ENCODE measurements at places on chromosomes 7 and 10.

GRCh38 chr10:27673065-27673464 lies 72.6 kb downstream of the MKX start:
- no peak for DNase-seq

DNA sequence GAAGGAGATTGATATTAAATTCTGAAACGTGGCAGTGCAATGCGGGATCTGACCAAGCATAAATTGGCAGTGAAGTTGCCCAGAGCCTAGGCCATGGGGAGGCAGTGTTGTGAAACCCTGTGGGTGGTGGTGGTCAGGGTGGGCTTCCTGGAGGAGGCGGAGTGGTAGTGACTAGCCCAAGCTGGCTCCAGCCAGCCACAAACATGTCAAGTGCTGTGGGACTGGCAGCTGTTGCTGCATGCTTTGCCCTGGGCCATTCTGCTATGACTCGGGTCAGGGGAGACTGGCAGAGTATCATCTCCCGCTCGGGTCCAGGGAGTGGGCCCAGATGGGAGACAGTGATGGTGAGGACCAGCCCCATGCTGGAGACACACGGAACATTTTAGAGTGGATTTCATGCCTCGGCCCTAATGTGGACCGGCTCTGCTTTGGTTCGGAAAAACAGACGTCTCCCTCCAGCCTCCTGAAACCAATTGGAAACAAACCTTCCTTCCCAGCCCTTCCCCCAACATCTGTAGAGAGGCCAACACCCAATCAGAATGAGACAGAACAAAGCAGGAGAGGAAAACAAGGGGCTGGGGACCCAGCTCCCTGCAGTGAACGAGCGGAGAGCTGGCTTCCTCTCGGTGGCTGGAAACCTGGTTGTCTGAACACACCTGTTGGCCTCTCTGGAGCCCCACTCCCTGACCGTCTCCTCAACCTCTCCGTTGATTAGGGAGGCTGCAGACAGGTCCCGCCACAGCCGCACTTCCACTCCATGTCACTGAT lies 58.2 kb downstream of the TMEM270 start:
- no peak for DNase-seq

DNA sequence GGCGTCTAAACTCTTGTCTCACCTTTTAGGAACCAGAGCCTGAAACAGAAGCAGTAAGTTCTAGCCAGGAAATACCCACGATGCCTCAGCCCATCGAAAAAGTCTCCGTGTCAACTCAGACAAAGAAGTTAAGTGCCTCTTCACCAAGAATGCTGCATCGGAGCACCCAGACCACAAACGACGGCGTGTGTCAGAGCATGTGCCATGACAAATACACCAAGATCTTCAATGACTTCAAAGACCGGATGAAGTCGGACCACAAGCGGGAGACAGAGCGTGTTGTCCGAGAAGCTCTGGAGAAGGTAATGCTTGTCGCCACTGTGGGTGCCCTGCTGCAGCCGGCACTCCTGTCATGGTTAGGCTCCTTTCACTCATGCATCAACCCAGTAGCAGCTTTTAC lies 113.1 kb downstream of the ZMYND11 start:
- no peak for DNase-seq

DNA sequence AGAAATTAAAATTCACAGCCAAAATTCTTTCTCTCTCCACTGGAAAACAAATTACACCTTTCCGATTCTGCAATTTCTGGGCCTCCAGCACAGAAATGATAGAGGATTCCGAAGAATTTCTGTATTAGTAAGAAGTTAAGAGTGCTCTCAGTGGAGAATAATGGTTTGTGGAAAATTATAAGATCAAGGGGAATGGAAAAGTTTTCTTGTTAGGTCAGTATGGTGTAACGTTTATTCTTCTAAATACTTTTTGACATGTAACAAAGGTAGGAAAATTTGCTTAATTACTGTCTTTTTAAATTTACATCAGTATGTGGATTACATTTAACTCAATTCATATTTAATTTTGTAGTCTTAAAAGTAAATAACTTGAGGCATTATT lies 288.3 kb upstream of the NFE2L3 start:
- no peak for DNase-seq

- no peak for DNase-seq
Observed at GRCh38 chr10:81179805-81180452, 642.2 kb downstream of the SH2D4B start.

- DNase-seq = no peak
Observed at GRCh38 chr7:157183832-157184231, 45.1 kb downstream of the UBE3C start.

- DNase-seq = no peak
Observed at GRCh38 chr7:56092789-56093531, at the start of gene PHKG1. Gene PHKG1 (minus strand): TSS chr7:56092952. CDS start chr7:56088941, 4,011 bp downstream.

DNA sequence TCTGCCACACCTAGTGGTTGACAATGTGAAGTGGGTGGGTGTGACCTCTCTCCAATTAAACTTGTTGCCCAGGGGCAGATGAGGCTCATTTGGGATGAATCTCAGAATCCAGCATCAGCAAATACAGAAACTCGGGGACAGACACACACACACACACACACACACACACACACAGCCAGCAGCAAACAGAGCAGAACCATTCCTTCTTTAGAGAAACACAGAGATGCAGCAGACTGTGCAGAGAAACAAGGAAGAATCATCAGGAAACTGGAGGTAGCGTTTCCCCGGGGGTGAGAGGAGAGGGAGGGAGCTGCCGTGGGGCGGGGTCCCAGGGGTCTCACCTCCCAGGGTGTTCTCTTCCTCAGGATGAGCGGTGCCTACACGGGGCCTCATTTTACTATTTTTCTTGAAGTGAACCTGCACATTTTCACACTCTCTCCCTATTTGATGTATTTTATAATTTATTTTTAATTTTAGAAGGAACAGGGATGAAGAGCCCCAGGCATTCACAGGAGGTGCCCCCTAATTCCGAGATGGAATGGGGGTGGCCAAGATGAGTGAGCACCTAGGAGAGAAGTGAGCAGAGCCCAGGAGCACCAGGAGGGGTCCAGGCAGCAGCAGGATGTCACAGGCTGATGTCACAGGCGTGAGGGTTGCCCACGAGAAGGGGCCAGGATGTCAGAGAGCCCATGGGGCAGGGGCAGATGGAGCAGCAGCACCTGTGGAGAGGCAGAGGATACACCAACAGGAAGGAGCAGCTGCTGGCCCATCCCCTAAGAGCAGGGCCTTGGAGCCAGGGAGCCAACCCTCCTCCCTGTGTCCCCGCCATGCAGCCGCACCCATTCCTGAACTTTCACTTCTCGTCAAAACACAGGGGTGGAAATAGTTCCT lies 85.3 kb upstream of the PPP2R2D start:
- no peak for DNase-seq

DNA sequence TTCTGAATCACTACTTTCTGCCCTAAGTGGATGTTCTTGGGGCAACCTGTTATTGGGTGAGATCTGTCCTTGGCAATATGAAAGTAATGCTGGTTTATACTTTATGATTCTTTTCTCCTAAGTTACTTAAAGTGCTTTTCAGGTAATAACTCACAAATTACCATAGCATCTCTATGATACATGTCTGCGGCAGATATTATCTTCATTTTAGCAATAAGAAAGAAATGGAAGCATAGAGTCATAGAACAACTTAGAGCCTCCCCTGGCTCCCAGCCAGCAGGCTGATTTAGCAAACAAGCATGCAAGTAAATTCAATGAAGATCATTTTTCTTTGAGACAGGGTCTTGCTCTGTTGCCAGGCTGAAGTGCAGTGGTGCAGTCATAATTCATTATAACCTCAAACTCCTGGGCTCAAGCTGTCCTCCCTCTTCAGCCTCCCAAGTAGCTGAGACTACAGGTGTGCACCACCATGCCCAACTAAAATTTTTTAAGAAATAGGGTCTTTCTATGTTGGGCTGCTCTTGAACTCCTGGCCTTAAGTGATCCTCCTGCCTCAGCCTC lies 38.1 kb upstream of the GRM8 start:
- no peak for DNase-seq

DNA sequence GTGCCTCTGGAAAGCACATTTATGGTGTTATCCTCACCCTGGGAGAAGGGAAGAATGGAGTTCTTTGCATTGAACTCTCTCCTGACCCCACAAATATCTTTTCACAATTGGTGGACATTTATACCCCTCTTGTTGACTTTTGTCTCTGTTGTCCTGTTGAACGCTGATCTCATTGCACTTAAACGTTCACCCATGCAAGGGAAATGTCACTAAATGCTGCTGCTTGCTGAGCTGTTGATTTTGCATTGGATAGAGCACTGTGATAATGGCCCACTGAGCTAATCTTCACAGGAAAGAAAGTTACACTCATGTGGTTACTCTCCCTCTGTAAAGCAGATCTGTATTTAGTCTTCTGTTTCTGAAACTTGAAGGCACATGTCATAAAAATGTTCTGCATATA lies 133.4 kb downstream of the FZD1 start:
- DNase-seq = no peak

DNA sequence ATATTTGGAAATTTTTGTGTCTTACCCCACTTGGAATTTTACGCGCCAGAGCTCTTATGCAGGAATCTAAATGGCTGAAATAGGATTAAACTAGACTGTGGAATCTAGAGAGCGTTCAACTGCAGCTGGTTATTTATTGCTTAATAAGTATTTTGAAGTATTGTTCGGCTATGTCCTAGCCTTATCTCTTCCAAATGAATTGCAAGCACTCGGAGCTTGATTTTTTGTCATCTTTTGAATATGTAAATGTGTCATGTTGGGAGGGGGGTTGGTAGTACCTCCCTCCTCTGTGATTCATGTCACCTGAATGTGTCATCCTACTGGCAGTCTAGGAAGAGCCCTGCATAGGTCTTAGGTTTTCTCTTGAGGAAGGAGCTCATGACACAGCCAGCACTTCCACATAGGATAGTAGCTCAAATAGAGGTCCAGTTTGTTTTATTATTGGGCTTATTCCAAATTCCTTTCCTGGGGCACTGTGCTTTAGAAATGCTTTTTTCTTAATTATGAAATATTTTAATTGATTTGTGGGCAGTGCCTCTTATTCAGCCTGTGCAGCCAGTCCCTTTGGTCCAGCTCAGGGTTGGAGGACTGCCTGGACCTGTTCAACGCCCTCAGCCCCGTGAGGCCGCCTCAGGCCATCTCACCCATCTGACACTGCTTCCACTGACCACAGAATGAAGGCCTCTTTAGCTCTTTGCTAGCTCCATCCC lies 22.5 kb upstream of the TRIL start:
- DNase-seq = no peak

- no peak for DNase-seq
Observed at GRCh38 chr10:114393482-114393881, 10.8 kb downstream of the AFAP1L2 start.

- no peak for DNase-seq
Observed at GRCh38 chr10:75407713-75408508, 6.3 kb upstream of the ZNF503 start.

- no peak for DNase-seq
Observed at GRCh38 chr10:99775850-99776249, 6.6 kb upstream of the ABCC2 start.

GRCh38 chr10:99526861-99527504 lies 5.8 kb upstream of the NKX2-3 start:
- no peak for DNase-seq

DNA sequence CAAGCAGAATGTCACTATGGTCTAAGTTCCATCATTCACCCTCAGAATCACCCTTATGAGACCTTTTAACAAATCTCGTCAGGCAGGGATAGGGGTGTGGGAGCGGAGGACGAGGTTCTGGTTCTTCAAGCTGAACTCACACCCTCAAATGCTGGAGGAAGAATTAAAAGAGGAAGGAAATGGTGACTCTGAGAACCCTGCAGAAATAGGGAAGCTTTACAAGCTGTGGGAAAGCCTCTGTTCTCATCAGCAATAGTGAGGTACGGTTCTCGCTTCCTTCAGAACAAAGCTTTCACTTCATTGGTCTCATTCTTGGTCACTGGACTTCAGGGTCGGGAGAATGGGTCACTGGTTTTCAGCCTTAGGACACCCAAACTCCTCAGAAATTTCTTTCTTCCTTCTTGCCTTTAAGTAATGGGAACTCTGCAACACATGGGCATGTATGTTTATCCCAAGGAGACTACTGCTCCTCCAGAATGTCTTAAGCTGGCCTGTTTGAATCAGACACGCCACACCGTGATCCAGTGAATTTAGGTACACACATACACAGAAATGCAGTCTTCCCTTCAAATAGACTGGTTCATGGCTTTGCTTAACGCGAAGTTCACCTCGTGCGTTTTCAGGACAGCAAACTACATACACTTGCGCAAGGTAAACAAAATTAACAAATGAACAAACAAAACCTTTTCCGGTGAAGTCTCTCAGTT lies 226.0 kb downstream of the SFMBT2 start:
- DNase-seq = no peak

- DNase-seq = no peak
Observed at GRCh38 chr10:173741-174140, 38.5 kb downstream of the ZMYND11 start.

GRCh38 chr10:56763090-56763489 lies 402.0 kb upstream of the ZWINT start:
- no peak for DNase-seq

All from effector CD4-positive, alpha-beta T cell (primary cell).